ENCODE measurements at places on chromosomes 13 and 19.

- DNase-seq, result no peak
Measured at GRCh38 chr13:99989276-99990125, 7.9 kb downstream of the ZIC2 start.

DNA sequence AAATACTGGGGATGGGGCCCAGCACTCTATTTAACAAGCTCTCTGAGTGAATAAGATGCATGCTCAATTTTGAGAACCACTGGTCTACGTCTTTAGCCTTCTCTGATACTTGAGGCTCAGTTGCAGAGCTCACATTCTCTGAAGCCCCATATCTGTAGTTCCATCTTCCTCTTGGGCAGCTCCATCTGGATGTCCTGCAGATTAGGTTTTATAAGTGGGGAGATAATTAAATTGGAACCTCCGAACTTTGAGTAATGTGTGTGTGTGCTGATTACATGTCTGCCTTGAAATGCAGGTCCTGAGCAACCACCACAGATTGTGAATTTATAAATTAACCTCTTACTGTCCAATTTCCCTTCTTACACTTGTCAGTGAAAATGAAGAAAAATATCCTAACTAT lies 7.2 kb upstream of the RASL11A start:
- DNase-seq, result no peak

- DNase-seq, result no peak
Measured at GRCh38 chr19:34282611-34283519, 28.5 kb downstream of the GARRE1 start.

DNA sequence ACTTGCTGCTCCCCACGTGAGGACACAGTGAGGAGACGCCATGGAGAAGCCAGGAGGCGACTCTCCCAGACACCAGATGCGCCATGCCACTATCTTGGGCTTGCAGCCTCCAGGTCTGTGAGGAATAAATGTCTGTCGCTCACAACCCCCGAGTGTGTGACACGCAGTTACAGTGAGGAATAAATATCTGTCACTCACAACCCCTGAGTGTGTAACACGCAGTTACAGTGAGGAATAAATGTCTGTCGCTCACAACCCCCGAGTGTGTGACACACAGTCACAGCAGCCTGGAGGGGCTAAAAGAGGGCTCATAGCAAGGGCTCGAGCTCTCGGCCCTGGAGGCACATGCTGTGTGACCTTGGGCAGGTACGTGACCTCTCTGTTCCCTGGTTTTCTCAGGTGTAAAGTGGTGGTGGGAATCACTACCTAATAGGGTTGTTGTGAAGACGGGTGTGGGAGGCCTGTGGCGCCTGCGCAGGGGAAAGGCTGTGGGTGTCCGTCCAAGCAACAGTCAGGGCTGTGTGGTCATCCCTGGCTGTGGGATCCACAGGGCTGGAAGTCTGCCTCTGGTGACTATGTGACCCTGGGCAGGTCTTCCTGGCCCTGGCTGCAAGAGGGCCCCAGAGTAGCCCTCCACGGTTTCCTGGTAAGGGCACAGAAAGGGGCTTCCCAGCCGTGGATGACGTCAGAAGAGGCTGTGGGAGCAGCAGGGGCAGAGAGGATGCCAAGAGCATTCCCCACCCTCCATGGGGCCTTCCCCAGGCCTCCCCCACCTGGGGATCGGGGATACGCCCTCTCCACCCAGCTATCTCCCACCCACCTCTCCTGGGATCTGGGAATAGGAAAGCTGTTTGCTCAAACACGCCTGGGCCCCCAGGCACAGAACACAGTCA lies 77.7 kb downstream of the C1QTNF9 start:
- no peak for DNase-seq

DNA sequence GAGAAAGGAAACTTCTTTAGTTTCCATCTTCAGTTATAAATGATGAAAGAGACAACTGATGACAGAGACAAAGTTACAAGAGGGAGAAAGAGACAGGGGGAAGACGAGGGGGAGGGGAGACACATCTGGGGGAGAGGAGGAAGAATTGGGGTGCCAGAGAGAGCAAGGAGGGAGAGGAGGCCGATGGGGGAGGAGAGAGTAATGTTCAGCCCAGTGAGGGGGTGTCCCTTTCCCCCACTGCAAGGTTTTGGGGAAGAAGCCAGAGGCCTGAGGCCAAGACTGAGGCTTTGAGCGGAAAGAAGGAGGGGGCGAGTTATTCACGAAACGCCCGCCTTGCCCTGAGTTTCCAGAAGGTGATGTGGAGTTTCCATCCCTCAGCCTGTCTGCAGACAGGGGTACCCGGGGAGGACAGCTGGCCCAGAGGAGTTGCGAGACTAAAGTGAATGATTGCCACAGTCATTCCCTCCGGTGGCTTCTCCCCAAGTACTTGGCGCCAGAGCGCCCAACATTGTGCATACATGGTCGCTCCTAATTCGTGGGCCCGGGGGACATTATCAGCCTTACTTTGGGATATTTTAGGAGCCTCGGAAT lies 558 bp upstream of the PPAN start:
- no peak for DNase-seq

- DNase-seq, result peak; percentile 94
Measured at GRCh38 chr13:37627428-37627827, 28.9 kb upstream of the POSTN start.

DNA sequence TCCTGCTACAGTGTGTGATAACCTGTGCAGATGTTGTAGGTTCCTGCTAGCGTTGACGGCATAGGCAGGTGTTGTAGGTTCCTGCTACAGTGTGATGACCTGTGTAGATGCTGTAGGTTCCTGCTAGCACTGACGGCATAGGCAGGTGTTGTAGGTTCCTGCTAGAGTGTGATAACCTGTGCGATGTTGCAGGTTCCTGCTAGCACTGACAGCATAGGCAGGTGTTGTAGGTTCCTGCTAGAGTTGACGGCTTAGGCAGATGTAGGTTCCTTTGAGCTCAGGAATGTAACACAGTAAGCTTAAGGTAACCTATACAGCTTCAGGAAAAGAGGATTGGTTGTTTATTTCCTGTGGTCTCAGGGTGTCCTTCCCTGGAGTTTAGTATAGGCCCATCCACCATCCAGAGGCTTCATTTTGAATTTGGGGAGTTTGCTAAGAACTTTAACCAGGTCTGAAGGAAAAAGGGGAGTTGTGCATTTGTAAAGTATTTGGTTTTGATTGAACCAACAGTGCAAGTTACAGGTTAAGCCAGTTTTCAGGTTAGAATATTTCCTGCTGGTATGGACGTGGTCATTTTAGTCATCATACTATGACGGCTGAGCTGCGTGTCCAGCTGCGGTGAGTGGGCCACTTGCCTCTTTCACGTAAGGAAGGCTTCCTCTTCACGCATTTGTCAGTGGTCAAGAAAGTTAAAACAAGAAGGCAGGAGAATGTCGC lies 53.8 kb downstream of the ATP11A start:
- peak; percentile 22 for DNase-seq

GRCh38 chr19:6092329-6093286 lies 17.7 kb downstream of the RFX2 start:
- peak; percentile 93 for DNase-seq

GRCh38 chr19:33941133-33941532 lies 144.5 kb downstream of the KCTD15 start:
- no peak for DNase-seq

DNA sequence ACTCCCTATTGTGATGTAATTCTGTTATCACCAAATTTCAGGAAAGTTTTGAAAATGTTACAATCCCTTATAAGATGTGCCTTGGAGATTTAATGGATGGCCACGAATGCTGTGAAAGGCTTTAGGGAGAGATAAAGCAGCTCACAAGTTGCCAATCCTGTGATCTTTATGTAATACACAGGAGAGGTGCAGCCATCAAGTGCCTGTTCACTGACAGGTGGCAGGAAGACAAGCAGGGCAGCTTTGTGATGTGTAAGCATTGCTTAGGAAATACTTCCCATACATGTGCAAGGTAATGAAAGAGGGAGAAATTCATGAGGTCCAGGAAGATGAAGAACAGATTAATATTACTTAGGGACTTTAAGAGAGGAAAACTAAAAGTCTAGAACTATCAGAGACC lies 628.8 kb downstream of the SLITRK6 start:
- DNase-seq, result peak; percentile 72

DNA sequence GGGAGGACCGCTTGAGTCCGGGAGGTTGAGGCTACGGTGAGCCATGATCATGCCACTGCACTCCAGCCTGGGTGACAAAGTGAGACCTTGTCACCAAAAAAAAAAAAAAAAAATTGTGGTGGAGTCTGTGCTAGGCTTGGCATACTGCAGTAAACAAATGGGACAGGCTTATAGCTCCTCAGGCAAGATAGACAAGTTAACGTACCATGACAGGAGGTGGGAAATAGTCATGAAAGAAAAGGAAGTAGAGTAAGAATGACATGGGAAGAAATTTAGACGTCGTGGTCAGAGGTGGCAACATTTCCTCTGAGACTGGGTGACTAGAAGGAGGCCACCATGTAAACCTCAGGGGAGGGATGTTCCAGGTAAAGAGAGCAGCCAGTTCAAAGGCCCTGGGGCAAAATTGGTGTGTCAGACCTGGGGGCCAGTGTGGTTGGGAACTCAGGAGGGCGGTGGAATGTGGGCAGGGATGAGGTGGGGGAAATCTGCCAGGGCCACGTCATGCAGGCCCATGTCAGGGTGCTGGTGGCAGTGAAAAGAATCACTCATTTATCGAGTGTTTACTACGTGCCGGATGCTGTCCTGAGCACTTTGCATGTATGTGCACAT lies 5.6 kb downstream of the SNRPA start:
- DNase-seq, result no peak

DNA sequence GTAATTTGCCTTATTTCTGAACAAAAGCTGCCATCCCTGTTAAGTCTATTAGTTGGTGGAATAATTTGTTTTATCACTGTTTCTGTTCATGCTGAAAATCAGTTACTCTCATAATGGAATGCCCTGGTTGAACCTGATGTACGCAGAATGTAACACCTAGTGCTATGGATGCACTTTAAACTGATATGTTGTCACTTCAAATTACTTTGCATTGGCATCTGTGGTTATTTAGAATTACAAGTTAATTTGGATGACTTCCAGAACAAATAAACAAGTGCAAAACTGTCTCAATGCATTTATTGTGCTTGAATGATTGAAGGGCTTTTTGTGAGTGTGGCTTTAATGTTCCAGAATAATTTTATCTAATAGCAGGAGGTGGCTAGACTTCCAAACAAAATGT lies 368.2 kb upstream of the SLITRK5 start:
- no peak for DNase-seq

DNA sequence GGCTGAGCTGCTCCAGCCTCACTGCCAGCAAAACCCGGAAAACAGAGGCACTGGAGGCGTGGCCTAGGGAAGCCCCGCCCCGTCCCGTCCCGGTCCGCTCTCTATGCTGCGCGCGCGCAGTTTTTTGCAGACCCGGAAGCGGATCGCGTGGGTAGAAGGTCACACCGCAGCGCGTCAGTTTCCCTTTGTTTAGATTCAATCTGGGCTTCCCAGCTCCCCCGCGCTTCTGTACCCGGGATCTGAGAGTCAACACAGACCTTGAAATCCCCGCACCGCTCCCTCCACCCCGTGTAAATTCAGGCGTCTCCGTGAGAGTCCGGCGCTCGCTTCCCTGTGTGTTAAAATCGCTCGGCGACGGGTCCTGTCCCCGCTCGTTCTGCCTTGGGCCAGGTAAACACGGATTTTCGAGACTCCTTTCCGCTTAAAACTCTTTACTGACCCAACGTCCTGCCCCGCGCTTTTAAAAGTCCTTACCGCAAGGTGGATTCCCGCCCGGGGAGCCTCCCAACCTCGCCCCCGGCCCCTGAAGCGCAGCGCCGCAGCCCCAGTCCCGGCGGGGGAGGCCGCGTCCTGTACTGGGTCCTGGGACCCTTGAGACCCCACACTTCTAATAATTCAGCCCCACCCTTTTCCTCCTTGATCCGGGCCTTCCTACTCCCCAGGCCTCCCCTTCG lies at the start of gene ZNF610:
TSS of gene ZNF610 (plus strand) at position 127 of the 674 bp plus-strand sequence. CDS start 12,930 bp downstream, outside the sequence.
- peak; percentile 73 for DNase-seq

GRCh38 chr13:75492389-75492788 lies 10.4 kb upstream of the TBC1D4 start:
- DNase-seq, result no peak

DNA sequence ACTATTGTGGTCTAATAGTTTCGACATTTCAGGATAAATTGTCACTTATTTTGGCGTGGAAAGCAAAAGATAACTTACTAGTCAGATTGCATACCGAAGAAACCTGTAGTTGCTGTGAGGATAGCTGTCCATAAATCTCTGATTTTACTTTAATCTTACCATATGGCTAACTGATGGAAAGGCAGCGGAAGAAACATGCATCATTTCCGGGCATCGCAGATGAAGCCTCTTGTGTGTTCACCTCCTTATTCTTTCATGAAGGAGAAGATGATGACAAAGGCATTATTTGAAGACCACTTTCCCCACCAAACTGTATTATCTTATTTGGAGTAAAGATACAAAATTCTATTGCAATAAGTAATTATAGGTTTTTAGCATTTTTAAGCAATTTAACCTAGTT lies 763.6 kb upstream of the SLITRK6 start:
- DNase-seq, result no peak

GRCh38 chr13:113005076-113005865 lies 36.3 kb downstream of the MCF2L start:
- DNase-seq, result no peak

- peak; percentile 20 for DNase-seq
Measured at GRCh38 chr13:20828539-20829364, 55.0 kb upstream of the EEF1AKMT1 start.

DNA sequence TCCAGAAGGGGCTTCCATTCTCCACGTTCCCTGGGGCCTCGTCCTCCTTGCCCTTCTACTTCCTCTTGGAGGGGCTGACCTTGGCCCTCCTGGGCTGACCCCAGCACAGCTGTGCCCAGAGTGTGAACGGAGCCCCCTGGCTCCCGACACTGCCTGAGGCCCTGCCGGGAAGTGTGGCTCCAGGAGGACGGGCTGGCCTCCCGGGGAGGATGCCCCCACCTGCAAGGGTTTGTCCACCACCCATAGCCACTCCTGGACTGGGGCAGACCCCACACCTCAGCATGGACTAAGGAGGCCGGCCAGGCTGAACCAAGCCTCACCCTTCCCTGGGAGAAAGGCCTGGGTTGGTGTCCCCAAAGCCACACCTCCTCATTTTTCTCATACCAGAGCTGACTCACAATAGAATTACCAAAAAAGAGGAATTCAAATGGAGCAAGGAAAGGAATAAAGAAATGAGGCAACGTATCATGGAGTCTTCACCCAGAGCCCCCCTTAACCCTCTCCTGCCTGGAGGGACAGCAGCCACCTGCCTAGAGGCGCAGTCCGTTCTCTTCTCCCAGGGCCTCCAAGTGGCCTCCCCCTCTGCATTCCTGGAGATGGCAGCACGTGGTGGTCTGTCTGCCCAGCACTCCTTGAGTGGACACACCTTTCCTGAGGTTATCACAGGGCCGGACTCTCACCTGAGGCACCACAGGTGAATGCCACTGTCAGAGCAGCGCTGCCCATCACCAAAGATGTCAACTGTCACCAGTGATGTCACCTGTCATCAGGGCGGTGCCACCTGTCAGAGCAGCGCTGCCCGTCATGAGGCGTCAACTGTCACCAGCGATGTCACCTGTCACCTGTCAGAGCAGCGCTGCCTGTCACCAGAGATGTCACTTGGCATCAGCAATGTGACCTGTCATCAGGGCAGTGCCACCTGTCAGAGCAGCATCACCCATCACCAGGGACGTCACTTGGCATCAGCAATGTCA lies 3.1 kb upstream of the C13orf46 start:
- no peak for DNase-seq

GRCh38 chr13:95298971-95299621 lies 2.2 kb downstream of the ABCC4 start:
- no peak for DNase-seq
